Spleen (tissue), 13 donors: ENCODE measurements at places on chromosomes 3 and 15.

- no peak for DNase-seq
Observed at GRCh38 chr3:150697646-150698045, 6.1 kb downstream of the ERICH6 start.

- no peak for DNase-seq
Observed at GRCh38 chr15:46815765-46816164, 901.5 kb upstream of the SEMA6D start.

GRCh38 chr3:137765310-137766033 lies 1.4 kb downstream of the SOX14 start:
- no peak for DNase-seq

GRCh38 chr15:80991421-80991820 lies 1.8 kb upstream of the MESD start:
- DNase-seq: no peak

DNA sequence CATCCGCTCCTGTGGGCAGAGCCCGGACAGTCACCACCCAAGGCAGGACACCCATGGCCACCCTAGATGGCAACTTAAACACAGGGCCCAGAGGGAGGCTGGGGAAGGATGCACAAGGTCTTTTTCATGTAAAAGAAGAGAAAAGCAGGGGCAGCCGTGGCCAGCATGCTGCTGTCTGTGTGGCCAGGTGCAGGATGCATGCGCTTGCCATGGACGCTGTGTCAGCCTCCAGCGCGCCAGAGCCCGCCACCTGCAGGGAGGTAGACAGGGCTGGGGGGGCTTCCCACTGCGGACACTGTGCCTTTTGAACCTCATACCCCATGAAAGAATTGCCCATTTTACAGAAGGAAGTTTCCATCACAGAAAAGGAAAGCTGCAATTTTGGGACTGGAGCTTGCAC lies 18.2 kb downstream of the UROC1 start:
- no peak for DNase-seq

GRCh38 chr3:127835993-127836882 lies 13.9 kb upstream of the MGLL start:
- no peak for DNase-seq

DNA sequence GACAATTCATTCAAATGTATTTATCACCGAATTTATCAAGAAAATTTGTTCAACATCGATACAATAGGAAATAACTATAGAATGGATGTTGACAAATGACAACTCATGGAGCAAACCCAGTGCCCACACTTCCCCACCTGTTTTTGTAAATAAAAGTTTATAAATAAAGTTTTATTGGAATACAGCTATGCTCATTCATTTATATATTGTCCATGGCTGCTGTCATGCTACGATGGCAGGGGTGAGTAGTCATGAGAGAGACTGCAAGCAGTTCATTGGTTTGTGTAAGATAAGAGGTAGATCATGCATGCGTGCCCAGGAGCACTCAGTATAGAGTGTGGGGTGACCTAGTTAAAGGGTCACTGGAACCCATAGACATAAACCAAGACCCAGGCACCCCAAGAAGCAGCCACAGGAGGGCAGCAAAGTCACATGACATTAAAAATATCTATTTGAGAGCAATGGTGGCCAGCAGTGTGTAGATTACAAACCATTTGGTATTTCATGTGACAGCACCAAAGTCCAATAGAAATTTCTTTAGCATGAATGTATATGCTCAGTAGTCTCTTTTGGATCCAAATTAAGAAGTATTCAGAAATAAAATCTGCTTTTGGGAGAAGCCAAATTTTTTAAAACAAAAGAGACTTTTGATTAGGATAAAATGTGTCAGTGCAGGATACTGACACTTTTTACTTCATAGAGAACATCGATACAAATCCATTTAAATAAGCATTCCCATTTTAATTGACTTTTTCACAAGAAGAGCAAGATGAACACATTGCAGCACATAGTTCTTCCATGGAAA lies 794.8 kb downstream of the MCTP2 start:
- DNase-seq: no peak

DNA sequence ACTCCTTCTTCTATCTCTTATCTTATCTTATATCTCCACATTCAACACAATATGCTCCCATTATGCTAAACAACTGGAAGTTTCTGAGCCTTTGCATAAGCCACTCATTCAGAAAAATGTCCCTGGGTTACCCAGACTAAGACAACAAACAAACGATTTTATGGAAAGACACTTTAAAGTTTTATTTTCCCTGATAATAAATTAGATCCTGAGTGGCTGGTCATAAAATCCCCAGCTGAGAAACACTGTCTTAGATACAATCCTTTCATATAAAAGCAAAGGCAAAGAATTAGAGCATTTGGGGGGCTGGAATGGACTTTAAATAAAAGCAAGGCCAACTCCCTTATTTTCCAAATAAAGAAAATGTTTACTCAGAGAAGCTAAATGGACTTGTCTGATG lies 322.3 kb downstream of the GBE1 start:
- no peak for DNase-seq

GRCh38 chr3:50003216-50003615 lies 63.3 kb downstream of the RBM6 start:
- no peak for DNase-seq

GRCh38 chr15:56160966-56161365 lies 82.7 kb downstream of the RFX7 start:
- no peak for DNase-seq

DNA sequence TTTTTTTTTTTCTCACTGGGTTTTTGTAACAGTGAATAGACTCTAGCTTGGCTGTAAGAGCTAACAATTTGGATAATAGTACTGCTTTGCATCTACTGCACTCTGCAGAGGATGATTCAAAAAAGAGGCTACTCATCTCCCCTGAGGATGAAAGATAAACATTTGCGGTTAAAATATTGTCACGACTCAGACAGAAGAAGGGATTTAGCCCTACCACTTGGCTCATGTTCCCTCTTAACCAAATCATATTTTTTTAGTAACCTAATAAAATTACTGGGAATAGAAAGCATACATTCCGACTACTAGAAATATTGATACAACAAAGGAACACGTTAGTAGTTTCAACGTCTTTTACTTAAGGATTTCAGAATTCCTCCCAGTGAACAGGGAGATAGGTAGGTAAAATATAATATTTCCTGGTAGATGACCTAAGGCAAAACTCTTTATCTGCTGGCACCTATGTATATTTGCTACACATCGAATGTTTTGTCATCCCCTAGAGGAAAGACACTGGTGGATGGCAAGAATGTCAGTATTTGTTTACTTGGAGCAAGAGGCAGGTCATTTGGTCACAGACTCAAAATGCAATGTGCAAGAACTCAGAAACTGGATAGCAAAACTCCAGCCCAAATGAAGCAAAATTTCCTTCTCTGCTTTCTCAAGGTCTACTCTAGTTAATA lies 110.8 kb downstream of the GREM1 start:
- DNase-seq: no peak

GRCh38 chr3:126109880-126110235 lies 25.9 kb upstream of the SLC41A3 start:
- DNase-seq: peak; percentile 66

- DNase-seq: no peak
Observed at GRCh38 chr3:14657579-14657978, 6.0 kb downstream of the CCDC174 start.

DNA sequence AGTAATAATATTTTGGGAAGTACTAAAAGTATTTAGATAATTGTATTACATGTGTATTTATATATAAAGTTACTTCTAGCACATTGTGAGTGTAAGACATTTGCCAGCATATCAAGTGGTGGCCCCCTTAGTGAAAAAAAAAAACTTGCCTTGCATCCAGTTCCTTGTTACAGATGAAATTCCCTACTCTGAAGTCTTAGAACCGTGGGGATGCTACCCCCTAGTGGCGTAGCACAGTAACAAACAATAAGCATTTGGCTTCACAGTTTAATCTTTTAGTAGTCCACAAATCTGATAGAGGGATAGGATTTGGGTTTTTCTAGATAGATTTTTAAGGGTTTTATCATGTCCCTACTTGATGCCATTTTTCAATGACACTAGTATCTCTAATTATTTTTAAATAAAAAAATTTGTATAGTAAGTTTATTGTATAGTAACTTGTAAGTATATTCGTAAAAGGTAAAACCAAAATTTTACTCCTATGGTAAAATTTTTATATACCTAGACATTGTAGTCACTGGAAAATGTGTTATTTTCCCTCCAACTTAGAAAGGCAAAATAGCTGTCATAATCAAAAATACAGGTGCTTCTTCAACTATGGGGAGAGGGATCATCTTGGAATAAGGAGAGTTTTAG lies 14.3 kb downstream of the SMC4 start:
- peak; percentile 42 for DNase-seq

GRCh38 chr3:45169125-45169904 lies 23.1 kb upstream of the CDCP1 start:
- no peak for DNase-seq

GRCh38 chr3:190013943-190014924 lies 106.5 kb downstream of the P3H2 start:
- no peak for DNase-seq

DNA sequence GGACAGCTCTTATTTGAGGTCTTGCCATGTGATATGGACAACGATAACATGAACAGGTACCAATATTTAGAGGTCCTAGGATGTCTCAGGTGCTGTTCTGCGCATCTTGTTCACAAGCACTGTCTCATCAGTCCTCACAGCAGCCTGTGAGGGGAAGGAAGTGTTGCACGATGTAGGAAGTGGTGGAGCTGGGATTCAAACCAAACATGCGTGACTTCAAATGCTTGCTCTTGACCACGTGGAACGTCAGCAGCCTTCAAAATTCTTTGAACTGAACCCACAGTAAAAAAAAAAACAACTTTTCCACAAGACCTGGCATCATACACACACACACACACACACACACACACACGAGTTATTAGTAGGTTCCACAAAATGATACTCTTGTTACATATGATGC lies 153.4 kb upstream of the SMAD3 start:
- DNase-seq: no peak

DNA sequence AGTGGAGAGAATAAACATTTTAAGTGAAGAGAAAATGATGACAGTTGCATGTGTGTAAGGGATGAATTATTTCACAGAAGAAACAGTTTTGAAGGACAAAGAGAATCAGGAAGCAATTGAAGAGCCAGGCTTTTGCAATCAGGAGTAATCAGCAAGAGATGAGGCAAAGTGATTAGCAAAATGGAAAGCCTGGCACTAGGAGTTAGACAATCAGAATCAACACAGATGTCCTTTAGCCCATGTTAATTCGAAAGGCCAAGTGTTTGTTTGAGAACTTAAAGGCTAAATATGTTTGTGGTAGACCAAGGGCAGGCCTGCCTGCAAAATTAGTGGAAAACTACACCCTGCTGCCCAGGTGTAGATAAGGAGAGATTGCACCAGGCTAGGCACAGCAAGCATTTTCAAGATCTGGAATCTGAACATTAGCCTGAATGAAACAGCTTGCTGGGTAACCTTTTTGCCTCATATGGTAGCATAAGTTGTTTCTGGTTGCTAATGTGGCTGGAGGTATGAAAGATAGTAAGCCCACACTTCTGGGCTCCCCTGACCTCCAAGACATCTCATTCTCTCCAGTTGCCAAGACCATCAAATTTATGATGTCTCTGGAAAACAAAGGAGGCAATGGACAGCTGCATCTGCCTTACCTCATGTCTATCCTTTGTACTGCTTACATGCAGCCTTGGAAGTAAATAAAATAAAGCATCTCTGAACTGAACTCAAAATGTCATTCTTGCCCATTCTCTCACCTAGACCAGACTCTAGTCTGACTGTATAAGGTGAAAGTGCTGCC lies 22.0 kb upstream of the LEKR1 start:
- no peak for DNase-seq

DNA sequence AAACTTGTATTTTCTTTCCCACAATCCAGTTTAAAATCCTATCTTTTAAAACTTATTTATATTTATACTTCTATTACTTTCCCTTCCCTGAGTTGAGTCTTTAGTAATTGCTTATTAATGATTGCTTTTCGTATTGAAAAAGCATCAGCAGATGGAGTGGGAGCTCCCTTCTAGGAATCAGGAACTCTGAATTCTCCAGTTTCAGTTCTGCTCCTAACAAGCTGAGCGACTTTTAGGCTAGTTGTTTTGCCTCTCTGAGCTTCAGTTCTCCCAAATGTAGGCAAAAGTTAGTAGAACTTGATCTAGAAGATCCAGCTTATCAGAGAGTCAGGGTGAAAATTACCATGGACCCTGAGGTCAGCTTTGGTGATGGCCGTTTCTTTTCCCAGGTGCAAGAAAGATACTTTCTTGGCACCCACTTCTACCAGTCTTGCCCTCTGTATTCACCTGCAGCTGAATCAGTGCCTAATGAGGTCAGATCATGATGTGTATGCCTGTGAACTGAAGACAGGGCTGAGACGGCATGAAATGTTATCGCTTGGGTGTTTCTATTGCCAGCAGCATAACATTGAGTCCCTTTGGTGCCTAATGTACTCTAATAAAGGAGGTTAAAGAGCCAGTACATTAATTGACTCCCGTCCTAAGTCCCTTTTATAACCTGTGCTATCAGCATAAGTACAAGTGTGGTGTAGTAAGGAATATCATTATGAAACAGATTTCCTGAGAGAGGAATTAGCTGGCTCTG lies 194.5 kb upstream of the TBC1D5 start:
- no peak for DNase-seq

DNA sequence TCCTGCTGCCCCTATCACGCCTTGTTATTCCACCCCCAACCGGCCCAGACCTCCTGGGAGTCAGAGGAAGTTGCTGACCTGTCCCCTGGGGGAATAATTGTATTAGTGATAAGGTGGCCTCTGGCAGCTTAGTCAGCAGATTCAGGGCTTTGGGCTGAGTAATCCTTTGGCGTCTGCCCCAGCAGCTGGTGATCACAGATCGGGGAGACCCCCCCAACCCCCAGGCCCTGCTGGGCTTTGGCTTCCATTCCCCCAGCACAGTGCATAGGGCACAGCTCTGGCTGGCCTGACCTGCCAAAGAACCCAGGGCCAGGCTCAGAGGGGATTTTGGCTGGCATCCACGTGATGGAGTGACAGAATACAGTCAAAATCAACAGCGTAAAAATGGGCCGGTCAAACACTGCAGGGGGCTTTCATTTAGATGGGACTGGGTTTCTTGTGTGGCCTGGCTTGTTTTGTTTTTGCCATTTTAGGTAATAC lies 3.9 kb upstream of the NR2E3 start:
- no peak for DNase-seq
